Aorta (tissue), 5 donors: ENCODE measurements at places on chromosomes 2 and 18. TPM values are rescaled to one million over a fixed set of nuclear protein-coding genes. Genes with fewer than 3 reads are reported as not detected.

FAM228B gene
- total RNA-seq, result 36.7 TPM

DNA sequence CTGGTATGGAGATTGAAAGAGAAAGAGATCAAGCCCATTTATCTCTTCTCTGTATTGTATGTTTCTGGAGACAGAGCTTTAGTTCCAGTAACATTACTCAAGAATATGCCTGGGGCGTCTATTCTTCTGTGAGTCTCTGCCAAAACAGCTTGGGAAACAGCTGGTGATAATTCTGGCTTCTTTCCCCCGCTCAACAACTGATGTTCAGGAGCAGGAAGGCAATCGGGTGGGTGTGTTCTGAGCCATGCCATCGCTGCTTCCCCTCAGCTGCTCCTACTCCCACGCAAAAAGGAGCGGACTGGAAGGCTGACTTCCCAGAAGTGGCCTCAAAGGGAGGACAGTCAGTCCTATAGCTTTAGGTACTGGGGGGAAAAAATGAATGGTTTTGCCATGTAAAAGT is 695.1 kb downstream of the PLCL1 start:
- H3K4me1 ChIP-seq, result no peaks in the 10 kb centered on the region
- peak; percentile 23 for DNase-seq
- no peaks in the 10 kb centered on the region for H3K27me3 ChIP-seq
- H3K36me3 ChIP-seq, result no peaks in the 10 kb centered on the region
- no peak overlapping the region for H3K27ac ChIP-seq

DNA sequence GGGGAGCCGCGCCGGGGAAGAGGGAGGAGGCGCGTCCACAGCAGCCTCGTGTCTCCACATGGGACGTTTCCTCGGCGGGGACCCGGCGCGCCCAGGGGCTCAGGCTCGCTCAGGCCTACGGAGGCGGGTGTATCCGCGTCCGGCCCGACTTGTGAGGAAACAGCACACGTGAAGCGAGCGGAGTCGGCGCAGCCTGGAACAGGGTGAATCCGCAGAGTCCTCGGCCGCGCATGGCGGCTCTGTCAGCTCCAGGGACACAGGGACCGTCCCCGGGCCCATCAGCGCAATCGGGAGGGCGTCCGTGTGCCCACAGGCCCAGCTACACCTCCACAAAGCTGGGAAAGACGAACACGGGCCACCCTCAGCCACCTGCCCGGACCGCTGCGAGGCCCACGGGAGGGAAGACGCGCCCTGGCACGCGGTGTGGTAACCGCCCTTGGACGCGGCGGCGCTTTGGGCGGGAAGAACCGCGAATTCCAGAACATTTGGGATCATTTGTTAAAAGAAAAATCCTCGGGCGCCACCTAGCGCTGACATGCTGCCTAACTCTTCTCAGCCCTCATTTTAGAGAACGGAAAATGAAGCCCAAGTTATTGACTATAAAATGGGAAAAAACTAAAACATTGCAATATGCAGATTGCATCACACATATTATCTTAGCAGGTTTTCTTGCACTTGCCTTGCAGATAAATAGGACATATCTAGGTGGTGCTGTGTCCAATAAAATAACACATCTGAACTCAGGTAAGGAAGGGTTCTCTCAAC is 40.4 kb downstream of the TMEM18 start:
- H3K27ac ChIP-seq, result no peak overlapping the region
- DNase-seq, result peak; percentile 79
- no peaks in the 10 kb centered on the region for H3K36me3 ChIP-seq

GRCh38 chr2:31318361-31319336 is 84.7 kb downstream of the EHD3 start:
- H3K27ac ChIP-seq, result no peak overlapping the region
- H3K27me3 ChIP-seq, result no peaks in the 10 kb centered on the region
- no peak overlapping the region for H3K4me3 ChIP-seq
- H3K4me1 ChIP-seq, result no peaks in the 10 kb centered on the region
- H3K36me3 ChIP-seq, result no peaks in the 10 kb centered on the region
- no peak for DNase-seq

- no peaks in the 10 kb centered on the region for H3K36me3 ChIP-seq
- no peak overlapping the region for H3K4me3 ChIP-seq
- DNase-seq, result no peak
- no peaks in the 10 kb centered on the region for H3K27me3 ChIP-seq
These were observed 19.2 kb downstream of the GKN1 start for GRCh38 chr2:68993660-68994059.

GRCh38 chr2:215277944-215278343 is 33.9 kb upstream of the ATIC start:
- no peaks in the 10 kb centered on the region for H3K27me3 ChIP-seq
- H3K27ac ChIP-seq, result no peak overlapping the region
- no peak for DNase-seq
- no peak overlapping the region for H3K4me3 ChIP-seq

DNA sequence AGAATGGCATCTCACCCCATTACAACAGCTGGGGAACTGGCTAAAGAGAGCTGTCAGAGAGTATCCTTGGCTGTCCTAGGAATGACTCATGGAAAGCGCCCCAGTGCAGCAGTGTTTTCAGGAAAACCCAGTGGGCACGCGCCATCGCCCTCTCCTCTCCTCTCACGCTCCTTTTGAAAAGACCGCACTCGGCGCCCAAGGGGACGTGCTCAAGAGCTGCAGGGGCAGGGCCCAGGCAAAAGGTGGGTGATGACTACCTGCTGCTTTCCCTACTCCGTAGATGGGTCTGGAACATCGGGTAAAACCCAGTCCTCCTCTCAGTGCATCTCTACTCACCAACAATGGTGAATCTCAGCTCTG is 68.1 kb downstream of the EMILIN2 start:
- no peaks in the 10 kb centered on the region for H3K27me3 ChIP-seq
- no peaks in the 10 kb centered on the region for H3K4me1 ChIP-seq
- H3K36me3 ChIP-seq, result peaks cover 2% of the 10 kb centered on the region
- no peak for DNase-seq
- no peak overlapping the region for H3K4me3 ChIP-seq
